Suppressor macrophage treated with lipopolysaccharide for 4 hours (primary cell): ENCODE measurements at places on chromosomes 4 and X.
A peak's percentile ranks its signal among the peaks of the same experiment; 100 is the strongest.

GRCh38 chr4:11805842-11806241, 377.1 kb upstream of the HS3ST1 start:
- DNase-seq, result peak; percentile 50

DNA sequence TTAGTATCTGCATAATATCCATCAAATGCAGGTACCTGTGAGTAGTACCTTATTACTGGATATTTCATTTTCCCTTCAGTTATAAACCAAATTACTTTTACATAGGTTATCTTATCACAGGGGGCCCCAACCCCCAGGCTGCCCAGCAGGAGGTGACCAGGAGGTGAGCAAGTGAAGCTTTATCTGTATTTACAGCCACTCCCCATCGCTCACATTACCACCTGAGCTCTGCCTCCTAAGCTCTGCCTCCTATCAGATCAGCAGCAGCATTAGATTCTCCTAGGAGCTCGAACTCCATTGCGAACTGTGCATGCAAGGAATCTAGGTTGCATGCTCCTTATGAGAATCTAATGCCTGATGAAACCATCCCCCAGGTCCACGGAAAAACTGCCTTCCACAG, 6.3 kb downstream of the PRSS12 start:
- no peak for DNase-seq

DNA sequence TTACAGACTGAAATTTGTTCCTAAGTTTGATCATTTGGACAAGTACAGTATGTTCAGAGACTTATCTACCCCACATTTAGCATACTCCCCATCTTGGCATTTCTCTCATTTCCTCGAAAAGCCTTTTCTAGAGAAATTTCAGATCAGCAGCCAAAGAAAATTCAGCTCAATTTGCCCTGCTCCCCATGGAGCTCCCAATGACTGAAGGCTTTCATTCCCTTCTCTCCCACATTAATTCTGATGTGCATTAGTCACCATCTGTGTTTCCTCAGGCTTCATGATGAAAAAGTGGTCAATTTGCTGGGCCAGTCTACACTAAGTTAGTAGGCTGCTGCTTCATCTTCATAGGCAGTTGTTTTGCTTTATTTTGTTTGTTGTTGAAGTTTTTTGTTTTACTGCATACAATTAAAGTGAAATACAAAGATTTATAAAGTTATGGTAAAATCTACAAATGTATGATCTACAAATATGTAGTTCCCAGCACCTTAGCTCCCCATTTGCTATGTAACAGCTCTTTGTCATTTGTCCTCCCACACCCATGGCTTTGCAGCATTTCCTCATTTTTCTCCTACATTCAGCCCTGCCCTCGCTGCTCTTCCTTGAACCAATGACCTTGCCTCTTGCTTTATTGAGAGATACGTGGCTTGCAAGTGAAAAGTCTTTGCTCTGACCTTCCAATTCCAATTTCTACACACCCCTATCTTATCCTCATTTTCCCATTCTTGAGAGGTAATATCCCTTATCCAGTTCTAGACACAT, 193.9 kb downstream of the ANAPC10 start:
- peak; percentile 20 for DNase-seq

GRCh38 chr4:155593793-155594192, 72.9 kb upstream of the GUCY1A1 start:
- DNase-seq, result no peak

- no peak for DNase-seq
Measured at GRCh38 chr4:55005910-55006309, 119.5 kb downstream of the KDR start.

DNA sequence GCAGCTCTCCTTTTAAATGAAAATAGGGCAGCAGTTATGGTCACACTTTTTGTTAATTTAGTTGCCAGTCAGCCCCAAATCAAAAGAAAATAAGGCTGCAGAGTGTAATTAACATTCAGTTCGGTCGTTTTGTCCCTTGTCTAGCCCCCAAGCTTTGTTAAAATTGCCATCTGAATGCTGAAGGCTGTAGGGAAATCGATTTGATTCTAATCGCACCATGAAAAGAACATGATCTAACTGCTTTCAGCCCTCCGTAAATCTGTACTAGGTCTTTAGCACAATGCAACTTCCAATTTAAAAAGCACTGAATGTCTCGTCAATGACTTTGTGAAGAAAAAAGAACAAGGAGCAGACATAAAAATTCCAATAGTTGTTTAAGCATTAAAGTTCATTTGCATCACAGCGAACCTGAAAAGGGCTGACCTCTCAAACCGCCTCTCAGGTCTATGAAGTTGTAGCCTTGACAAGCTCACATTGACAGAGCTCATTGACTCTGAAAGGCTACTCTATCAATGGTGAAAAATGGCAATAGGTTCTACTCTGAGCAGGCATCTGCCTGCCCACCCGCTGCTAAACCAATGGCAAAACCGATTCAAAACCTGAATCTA, 48.9 kb downstream of the CHIC2 start:
- DNase-seq, result no peak

- no peak for DNase-seq
Measured at GRCh38 chr4:6905516-6906445, 3.8 kb upstream of the TBC1D14 start.

DNA sequence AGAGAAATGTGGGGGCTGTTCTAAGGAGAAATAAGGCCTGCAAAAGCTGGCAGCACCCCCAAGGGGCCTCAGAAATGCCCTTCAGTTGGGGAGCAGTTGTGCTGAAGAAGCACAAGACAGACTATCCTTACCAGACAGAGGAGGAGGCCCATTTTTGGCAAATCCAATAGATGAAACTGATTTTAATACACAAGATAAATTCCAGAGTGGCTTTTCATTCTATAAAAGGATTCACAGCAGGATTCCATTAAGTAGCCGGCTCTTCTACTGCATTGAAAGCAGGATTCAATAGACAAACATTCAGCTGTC, 8.1 kb downstream of the SEPTIN6 start:
- no peak for DNase-seq

DNA sequence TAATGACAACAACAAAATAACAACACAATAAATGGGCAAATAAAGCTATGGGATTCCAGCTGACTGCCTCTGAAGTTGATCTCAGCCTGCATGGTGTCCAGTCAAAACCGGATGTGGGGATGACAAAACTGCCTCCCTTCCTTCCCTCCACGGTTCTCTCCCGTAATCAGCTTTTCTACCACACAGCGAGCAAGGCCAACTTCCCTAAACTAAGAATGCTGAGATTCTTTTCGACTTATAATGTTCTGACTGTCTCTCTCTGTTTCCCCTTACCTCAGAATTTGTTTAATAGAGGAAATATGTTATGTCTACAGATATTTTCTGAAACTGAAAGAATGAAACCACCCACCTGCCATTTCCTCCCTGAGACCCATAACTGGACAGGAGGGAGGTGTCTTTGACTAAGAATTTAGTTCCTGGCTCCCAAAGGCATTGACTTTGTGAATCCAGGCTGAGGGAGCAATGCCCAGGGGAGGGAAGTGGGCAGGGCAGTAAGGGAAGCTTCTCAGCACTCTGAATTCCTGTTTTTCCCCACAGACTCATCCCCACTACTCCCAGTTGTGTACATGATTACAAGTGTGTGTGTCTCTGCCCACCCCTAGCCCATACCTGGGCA, 1.0 kb upstream of the TLR1 start:
- peak; percentile 94 for DNase-seq

DNA sequence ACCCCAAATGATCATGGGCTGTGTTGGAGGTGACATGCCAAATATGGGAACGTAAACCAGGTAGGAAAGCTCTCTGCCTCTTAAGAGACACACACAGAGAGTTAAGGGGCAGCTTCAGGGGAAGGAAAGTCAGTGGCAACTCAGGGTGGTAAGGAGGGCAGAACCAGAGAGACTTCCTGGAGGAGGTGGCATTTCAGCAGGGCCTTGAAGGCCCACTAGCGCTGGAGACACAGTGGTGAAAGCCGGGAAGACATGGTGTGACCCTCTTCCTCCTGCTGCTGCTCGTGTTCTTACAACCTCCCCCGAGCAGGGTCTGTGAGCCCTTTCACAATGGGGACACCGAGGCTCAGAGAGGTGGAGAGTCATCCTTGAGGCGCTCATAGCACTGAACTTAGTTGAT, 68.2 kb downstream of the SORCS2 start:
- no peak for DNase-seq

- no peak for DNase-seq
Measured at GRCh38 chr4:119729835-119730670, 101.4 kb upstream of the PDE5A start.

DNA sequence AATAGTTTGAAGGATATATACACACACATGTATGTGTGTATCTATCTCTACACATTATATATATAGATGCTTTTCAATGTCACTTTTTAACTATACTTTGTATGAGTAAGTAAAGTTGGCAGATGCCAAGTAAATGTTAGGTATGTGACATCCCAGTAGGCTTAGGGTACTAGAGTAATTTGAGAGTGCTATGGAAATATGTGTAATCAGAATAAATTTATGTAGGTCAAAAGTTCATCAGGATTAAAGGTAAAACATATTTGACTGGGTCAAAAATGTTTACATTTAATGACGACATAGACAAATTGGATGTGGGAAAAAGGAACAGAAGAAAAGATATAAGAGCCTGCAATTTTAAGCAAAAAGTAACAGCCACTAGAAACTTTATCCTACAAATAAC, 588.8 kb downstream of the ANKRD50 start:
- no peak for DNase-seq

GRCh38 chr4:177938226-177938625, 496.0 kb upstream of the AGA start:
- no peak for DNase-seq

GRCh38 chr4:24322995-24323394, 261.4 kb downstream of the DHX15 start:
- DNase-seq, result no peak

DNA sequence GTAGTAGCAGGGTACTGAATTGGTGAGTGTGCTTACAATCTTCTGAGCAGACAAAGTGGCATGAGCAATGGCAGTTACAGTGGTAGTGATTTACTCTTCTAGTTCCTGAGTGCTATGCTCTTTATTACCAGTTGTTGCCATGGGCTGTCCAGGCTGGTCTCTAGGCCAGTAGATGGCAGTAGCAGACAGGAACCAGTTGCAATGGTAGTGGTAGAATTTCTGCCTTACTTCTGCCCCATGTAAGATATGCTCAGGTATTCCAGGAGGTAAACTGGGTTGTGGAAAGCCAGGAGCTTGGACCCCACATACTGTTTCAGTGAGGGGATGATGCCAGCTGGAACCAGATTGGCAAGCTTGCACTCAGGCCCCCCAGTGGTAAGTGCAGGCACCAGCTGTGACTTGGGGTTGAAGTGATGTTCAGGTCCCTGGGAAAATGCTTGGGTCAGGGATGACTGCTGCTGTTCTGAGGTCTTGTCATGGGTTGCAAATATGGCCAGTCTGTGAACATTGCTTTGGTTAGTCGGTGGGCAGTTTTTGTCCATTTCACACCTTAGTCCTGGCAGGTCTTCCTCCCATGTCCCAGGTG, 63.0 kb upstream of the ZXDB start:
- no peak for DNase-seq

GRCh38 chrX:13180807-13181206, 136.4 kb upstream of the FAM9C start:
- peak; percentile 59 for DNase-seq

GRCh38 chrX:8235026-8235425, 64.0 kb upstream of the VCX2 start:
- DNase-seq, result no peak

- DNase-seq, result no peak
Measured at GRCh38 chr4:145755802-145756201, 75.9 kb downstream of the C4orf51 start.

- no peak for DNase-seq
Measured at GRCh38 chrX:129749069-129749468, 10.3 kb downstream of the XPNPEP2 start.

DNA sequence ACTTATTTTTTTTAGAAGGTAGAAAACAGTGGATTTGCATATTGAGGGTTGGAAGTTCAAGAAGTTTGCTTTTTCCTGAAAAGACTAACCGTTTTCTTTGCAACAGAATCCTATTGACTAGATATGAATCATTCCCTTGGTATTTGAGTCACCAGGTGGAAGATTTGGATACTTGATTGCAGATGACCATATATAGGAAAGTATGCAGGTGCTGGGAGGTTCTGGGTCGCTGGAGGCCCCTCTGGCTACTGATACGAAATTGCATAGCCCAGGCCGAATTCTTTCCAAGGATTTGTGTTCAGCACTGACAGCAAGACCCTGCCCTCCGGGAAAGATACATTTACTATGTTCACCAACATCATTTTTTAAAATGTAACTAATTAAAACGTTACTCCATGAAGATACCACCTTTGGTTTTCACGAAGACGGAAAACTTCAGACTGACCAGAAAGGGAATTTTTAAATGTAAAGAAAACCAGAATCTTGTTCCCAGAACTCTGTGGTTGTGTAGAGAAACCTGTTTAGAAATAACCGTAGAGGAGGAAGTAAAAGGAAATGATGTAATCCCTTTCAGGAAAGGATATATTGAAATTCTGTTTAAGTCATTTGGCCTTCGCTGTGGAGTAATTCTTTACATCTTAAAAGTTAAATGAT, 946 bp downstream of the ANXA3 start:
- DNase-seq, result peak; percentile 45

DNA sequence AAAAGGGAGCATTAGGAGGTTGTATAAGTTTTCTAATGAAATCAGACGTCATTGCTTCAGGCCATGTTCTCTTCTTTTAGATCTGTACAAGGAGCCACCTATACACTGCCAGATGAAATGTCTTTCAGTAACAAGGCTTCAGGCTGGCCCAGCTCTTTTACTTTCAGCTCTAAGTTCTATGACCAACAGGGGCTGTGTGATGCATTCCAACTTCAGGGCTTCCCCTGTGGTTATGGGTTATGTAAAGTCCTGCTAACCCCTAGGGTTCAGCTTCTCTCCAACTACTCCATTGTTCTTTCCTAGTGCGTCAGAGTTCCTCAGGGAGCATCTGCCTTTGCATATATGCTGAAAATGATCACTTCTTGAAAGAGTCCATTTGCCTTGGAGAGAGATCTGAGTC, 79.4 kb upstream of the TTC29 start:
- DNase-seq, result no peak

GRCh38 chr4:4672402-4672801, 130.6 kb upstream of the STX18 start:
- no peak for DNase-seq

DNA sequence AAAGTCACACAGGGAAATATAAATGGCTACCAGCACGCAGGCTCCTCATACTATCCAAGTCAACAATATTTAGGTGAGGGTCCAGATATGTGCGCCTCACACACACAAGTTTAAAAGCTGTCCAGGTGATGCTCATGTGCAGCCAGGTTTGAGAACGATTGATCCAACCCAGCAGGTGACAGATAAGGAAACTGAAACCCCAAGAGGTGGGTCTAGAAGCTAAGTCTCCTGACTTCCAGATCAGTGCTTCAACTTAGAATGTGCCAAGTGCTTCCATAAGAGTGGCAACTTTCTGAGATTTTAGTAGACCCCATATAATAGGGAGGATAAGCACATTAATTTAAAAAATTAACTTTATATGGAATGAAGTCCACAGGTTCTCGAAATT, 54.4 kb upstream of the NAP1L5 start:
- DNase-seq, result no peak

GRCh38 chr4:130029442-130029841, 933.5 kb downstream of the C4orf33 start:
- no peak for DNase-seq
